K562 (cell line): ENCODE measurements at places on chromosomes 11 and 22. TPM values are rescaled to one million over a fixed set of nuclear protein-coding genes. Genes with fewer than 3 reads are reported as not detected.

DNA sequence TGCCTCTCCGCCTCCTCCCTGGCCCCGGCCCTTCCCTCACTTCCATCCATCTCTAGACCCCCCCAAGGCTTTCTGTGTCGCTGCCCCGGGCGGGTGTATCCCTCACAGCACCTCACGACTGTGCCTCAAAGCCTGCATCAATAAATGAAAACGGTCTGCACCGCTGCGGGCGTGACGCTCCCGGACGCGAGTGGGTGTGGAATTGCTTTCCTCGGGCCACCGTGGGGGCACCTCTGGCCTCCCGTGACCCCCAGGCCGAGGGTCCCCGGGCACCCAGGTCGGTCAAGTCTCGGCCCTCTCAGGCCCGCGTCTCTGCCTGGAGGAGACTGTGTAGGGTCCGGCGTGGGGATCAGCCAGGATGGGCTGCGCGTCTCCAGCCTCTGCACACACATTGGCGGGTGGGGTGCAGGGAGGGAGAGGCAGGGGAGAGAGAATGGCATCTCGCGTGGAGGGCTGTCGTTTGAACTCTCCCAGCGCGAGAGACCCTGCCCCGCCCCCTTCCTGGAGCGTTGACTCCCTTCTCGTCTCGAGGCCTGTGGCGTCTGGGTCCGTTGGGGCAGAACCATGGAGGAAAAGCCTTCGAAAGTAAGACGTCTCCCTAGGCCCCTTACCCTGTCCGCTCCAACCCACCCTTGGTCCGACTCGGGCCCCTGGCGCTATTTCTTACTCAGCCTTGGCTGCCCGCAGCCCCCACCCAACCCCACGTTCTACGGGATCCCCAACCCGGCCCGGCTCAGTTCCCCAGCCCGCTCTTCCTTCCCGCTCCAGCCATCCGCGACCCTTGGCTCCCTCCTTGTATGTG is at the start of gene CATSPERZ:
Gene CATSPERZ, plus strand, starts transcription at position 512 of the 802 bp plus-strand sequence. Its CDS starts 53 bp downstream, at position 565.
- H3K27ac ChIP-seq, result no peak within 1 kb of the TSS; the same call in 2 of the 3 replicates
- peak within 1 kb of the TSS; percentile 34 for H3K4me3 ChIP-seq
- DNase-seq, result no peak
- H3K36me3 ChIP-seq, result no peaks in the 10 kb centered on the region
- peaks cover 16% of the 10 kb centered on the region for H3K4me1 ChIP-seq
- H3K27me3 ChIP-seq, result peaks cover 31% of the 10 kb centered on the region

DNA sequence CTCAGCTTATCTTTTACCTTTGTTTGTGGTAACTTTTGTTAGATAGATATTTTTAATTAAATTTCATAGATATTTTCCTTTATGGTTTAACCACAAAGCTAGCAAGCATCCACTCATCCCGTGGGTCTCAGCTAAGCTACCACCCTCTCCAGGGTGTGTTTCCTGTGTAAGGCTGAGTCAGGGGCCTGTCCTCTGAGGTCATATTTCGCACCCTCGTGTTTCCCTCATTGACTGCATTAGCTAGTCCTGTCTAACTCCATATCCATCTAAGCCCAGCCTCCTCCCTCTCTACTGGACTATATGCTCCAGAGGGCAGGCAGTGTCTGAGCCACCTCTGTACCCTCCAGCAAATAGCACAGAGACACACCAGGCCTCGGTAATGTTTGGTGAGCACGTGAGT is 16.7 kb downstream of the XRRA1 start:
- H3K27me3 ChIP-seq, result no peaks in the 10 kb centered on the region
- DNase-seq, result no peak
- no peak overlapping the region for H3K27ac ChIP-seq
- H3K4me1 ChIP-seq, result peaks cover 4% of the 10 kb centered on the region; the same call in 2 of the 3 replicates

DNA sequence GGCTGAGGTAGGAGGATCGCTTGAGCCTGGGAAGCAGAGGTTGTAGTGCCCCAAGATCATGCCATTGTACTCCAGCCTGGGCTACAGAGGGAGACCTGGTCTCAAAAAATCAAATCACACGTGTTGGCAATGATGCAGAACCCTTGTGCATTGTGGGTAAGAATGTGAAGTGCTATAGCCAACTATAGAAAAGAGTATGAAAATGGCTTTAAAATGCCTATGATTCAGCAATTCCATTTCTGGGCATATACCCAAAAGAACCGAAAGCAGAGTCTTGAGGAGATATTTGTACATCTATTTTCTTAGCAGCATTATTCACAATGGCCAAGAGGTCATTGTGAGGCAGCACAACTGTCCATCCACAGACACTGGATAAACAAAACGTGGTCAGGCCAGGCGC is 2.6 kb upstream of the FADS3 start:
- peaks cover 17% of the 10 kb centered on the region for H3K4me1 ChIP-seq
- H3K4me3 ChIP-seq, result no peak overlapping the region
- H3K27ac ChIP-seq, result no peak overlapping the region
- H3K36me3 ChIP-seq, result peaks cover 37% of the 10 kb centered on the region; the same call in 2 of the 3 replicates
- DNase-seq, result no peak
- H3K27me3 ChIP-seq, result no peaks in the 10 kb centered on the region

- no peak for DNase-seq
- H3K4me3 ChIP-seq, result no peak overlapping the region
- H3K4me1 ChIP-seq, result no peaks in the 10 kb centered on the region
These were observed 1069.6 kb downstream of the BRD1 start for GRCh38 chr22:48757985-48758561.

- peaks cover 54% of the 10 kb centered on the region for H3K27me3 ChIP-seq
- no peaks in the 10 kb centered on the region for H3K4me1 ChIP-seq
- no peak overlapping the region for H3K27ac ChIP-seq
- H3K36me3 ChIP-seq, result no peaks in the 10 kb centered on the region
- no peak for DNase-seq
- H3K4me3 ChIP-seq, result no peak overlapping the region
These were observed 64.4 kb downstream of the PRDM11 start for GRCh38 chr11:45210846-45211245.

DNA sequence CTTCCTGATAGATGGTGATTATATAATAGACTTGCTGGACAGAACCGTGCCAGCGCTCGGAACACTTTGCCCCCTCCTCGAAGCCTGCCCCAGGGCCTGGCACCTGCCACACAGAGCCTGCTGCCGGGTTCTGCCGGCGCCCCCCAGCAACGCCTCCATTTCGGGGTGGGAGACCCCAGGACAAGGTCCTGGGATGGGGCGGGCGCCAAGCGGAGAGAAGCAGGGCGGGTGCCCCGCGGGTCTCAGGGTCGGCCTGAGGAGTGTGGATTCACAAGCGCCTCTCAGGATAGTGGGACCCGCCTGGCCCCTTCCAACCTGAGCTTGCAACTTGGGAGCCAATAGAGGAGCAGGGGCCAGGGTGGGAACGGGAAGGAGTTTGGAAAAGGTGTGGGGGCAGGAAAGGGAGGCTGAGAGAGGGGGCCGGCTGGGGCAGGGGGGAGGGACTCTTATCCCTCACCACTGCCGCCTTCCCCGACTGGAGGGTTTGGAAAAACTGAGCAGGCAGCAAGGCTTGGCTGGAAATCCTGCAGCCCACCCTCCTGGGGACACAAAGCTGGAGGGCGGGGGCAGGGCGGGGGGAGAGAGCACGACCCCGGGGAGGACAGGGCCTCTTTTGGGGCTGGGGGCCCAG is 3.3 kb upstream of the BCL9L start:
- no peaks in the 10 kb centered on the region for H3K36me3 ChIP-seq

GRCh38 chr11:18774801-18775200 is 16.8 kb downstream of the PTPN5 start:
- no peaks in the 10 kb centered on the region for H3K36me3 ChIP-seq
- H3K27me3 ChIP-seq, result peaks cover under 1% of the 10 kb centered on the region; the same call in 2 of the 3 replicates
- no peak for DNase-seq
- no peak overlapping the region for H3K27ac ChIP-seq
- H3K4me3 ChIP-seq, result no peak overlapping the region

GRCh38 chr11:41449483-41450050 is 9.9 kb downstream of the LRRC4C start:
- no peaks in the 10 kb centered on the region for H3K4me1 ChIP-seq
- H3K27ac ChIP-seq, result no peak overlapping the region
- no peaks in the 10 kb centered on the region for H3K27me3 ChIP-seq
- no peaks in the 10 kb centered on the region for H3K36me3 ChIP-seq
- no peak for DNase-seq

GRCh38 chr11:1197431-1197885 is 25.4 kb upstream of the MUC5B start:
- no peaks in the 10 kb centered on the region for H3K36me3 ChIP-seq
- H3K4me1 ChIP-seq, result peaks cover 45% of the 10 kb centered on the region
- H3K4me3 ChIP-seq, result no peak overlapping the region

- no peak overlapping the region for H3K4me3 ChIP-seq
- peaks cover 17% of the 10 kb centered on the region for H3K4me1 ChIP-seq
- no peaks in the 10 kb centered on the region for H3K27me3 ChIP-seq
- DNase-seq, result no peak
- peaks cover 21% of the 10 kb centered on the region; the same call in 2 of the 3 replicates for H3K36me3 ChIP-seq
These were observed 38.0 kb downstream of the MRGPRD start for GRCh38 chr11:68942751-68943271.

- DNase-seq, result no peak
- no peaks in the 10 kb centered on the region for H3K36me3 ChIP-seq
- no peak overlapping the region for H3K27ac ChIP-seq
- H3K4me3 ChIP-seq, result no peak overlapping the region
- H3K4me1 ChIP-seq, result no peaks in the 10 kb centered on the region
- no peaks in the 10 kb centered on the region for H3K27me3 ChIP-seq
These were observed 78.9 kb downstream of the FLI1 start for GRCh38 chr11:128772814-128773213.

GRCh38 chr11:75639762-75640181 is 29.1 kb downstream of the MAP6 start:
- peaks cover 4% of the 10 kb centered on the region; the same call in 1 of the 2 replicates for H3K4me1 ChIP-seq
- no peak overlapping the region for H3K4me3 ChIP-seq
- H3K27me3 ChIP-seq, result peaks cover 6% of the 10 kb centered on the region; the same call in 2 of the 3 replicates
- no peaks in the 10 kb centered on the region for H3K36me3 ChIP-seq
- DNase-seq, result peak; percentile 27

DNA sequence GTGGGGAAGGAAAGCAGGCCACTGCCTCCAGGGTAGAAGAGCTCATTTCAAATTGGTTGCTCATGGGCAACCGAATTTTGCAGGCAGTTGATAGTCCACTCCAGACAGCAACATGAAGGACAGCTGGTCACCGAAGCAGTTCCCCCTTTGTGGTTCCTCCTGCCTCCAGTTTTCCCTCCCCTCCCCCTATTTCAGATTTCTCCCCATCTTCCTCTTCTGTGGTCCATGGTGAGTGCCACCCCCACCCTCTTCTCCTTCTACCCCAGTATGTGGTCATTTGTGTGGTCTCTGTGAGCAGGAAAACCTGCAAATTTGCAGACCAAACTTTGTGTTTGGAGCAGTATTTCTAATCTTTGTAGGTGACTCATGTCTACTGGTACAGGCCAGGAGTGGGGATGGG is 38.2 kb upstream of the PAK1 start:
- H3K4me3 ChIP-seq, result no peak overlapping the region
- no peak for DNase-seq
- H3K4me1 ChIP-seq, result no peaks in the 10 kb centered on the region
- H3K36me3 ChIP-seq, result no peaks in the 10 kb centered on the region

DNA sequence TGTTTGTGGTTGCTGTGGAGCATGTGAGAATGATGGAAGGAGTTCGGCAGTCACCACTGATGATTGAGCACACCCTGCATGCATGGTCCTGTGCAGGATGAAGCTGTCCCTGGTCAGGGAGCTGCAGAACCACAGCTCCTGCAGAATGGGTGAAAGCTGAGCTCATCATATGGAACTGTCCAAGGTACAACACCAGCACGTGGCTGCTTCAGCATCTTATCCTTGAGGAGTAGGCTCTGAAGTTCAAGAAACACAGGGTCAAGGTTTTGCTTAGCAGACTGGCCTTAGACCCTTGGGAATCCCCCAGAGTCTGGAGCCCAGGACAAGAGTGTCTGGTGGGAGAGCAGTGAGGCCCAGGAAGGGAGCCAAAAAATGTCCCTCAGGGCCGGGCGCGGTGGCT is 182.4 kb upstream of the LARGE1 start:
- no peak overlapping the region for H3K27ac ChIP-seq
- H3K4me3 ChIP-seq, result no peak overlapping the region
- H3K36me3 ChIP-seq, result no peaks in the 10 kb centered on the region
- H3K27me3 ChIP-seq, result no peaks in the 10 kb centered on the region
- DNase-seq, result no peak

- no peak for DNase-seq
- H3K27ac ChIP-seq, result no peak overlapping the region
- H3K27me3 ChIP-seq, result no peaks in the 10 kb centered on the region
- H3K4me1 ChIP-seq, result no peaks in the 10 kb centered on the region
These were observed 348.2 kb downstream of the GUCY1A2 start for GRCh38 chr11:106670069-106670468.

DNA sequence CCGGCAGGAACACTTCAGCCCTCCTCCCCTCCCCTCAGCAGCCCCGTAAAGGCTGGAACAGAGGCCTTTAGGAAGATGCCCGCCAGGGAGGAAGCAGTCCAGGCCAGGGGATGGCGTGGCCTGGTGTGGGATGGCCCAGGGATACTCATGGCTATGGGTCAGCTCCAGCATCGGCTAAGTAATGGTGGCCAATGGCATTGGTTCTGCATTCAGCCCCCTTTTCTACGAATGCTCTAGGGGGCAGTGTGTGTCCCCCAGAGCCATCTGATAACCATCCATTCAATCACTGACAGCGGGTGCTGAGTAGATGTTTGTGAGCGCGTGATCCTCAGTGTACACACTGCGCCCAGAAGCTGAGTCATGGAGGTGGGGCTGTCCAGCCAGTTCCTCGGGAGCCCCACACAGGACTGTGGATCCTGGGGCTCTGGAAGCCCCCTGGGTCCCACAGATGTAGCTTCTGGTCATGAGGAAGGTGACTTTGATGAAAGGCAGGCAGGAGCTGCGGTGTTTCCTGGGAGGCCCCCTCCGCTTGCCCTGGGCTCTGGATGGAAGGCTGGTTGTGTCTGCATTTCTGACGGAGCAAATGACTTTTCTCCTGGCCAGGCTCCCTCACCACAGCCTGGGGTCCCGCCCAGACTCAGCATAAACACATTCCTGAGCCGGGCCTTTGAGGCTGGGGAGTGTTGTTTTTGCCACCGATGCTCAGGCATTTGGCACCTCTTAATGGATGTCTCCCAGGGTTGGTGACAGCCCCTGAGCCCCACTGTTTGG is 46.5 kb downstream of the FBLN1 start:
- no peak overlapping the region for H3K27ac ChIP-seq
- peaks cover 11% of the 10 kb centered on the region for H3K4me1 ChIP-seq
- peaks cover 24% of the 10 kb centered on the region for H3K27me3 ChIP-seq
- H3K36me3 ChIP-seq, result no peaks in the 10 kb centered on the region

- no peak for DNase-seq
- H3K4me3 ChIP-seq, result no peak overlapping the region
- H3K36me3 ChIP-seq, result no peaks in the 10 kb centered on the region
- peaks cover 12% of the 10 kb centered on the region for H3K4me1 ChIP-seq
These were observed 196.4 kb downstream of the DBX1 start for GRCh38 chr11:19963697-19964387.

GRCh38 chr11:13954591-13954990 is 7.9 kb upstream of the SPON1 start:
- DNase-seq, result no peak
- no peak overlapping the region for H3K27ac ChIP-seq
- no peak overlapping the region for H3K4me3 ChIP-seq
- peaks cover 19% of the 10 kb centered on the region for H3K27me3 ChIP-seq
- H3K4me1 ChIP-seq, result no peaks in the 10 kb centered on the region

- no peak overlapping the region for H3K27ac ChIP-seq
- no peaks in the 10 kb centered on the region for H3K27me3 ChIP-seq
- no peak for DNase-seq
- H3K4me1 ChIP-seq, result no peaks in the 10 kb centered on the region
These were observed 274.0 kb downstream of the SOX6 start for GRCh38 chr11:16082095-16083055.

C22orf42 gene
- polyA plus RNA-seq, result not detected in 2 replicates

SCGB2A2 gene
- not detected in 2 replicates for polyA plus RNA-seq

RIMBP3C gene
- polyA plus RNA-seq, result 0.17 TPM in 1 of 2 replicates, not detected in the other

DNAJB7 gene
- polyA plus RNA-seq, result not detected in 2 replicates

UBASH3B gene
- polyA plus RNA-seq, result not detected in 2 replicates

CHRNA10 gene
- 1.7 and 2.3 TPM in 2 replicates for polyA plus RNA-seq
